ENCODE measurements at places on chromosomes 12 and 14.

DNA sequence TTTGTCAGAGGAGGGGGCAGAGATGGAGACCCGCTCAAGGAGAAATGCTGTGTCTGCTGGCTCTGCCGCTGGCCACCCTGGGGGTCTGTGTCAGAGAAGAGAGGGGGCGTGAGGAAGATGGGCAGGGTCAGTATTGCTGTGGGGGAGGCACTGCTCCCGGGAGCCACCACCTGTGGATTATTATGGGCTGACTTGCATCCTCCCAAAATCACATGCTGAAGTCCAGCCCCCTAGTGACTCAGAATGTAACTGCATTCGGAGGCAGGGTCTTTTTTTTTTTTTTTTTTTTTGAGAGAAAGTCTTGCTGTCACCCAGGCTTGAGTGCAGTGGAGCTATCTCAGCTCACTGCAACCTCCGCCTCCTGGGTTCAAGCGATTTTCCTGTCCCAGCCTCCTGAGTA, 12.3 kb downstream of the ABCD4 start:
- DNase-seq, result no peak

DNA sequence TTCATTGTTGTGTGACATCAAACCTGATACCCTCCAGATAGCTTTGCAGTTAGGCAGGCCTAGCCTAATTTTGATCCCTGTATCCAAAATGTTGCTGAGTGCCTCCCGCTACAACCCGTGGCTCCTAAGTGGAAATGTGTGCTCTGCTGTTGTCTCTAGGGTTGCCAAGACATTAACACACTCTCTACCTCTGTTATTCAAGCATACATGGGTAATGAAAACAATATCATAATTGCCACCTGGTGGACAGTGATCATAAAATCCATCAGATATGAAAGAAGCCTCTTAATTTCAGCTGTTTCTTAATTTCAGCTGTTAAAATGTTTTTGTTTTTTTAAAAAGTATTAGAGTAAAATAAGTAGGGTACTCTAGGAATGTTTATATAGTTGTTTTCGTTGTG, 93.5 kb downstream of the PLEKHA5 start:
- no peak for DNase-seq

DNA sequence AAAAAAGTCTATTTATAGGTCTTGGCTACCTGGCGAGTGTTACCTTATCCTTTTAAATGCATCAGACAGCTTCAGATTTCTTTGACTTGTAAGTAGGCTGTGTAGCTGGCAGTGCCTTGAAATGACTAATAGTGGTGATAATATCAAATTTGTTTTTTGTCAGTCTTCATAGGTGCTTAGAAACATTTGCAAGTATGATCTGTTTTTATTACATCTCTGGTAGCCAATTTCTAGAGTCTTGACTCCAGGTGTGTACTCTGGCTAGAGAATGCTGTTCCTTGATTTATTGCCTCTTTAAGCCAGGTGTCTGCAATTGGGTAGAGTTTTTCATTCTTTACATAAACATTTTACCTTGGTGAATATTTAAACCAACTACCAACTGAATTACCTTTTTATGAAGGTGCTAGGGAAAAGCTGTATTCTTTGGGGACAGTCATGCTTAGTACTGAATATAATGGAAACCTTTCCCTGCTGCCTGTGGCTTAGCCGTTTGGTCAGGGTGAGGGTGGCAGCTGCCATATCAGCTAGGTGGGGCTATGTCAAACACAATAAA, 32.6 kb downstream of the MLXIP start:
- no peak for DNase-seq

DNA sequence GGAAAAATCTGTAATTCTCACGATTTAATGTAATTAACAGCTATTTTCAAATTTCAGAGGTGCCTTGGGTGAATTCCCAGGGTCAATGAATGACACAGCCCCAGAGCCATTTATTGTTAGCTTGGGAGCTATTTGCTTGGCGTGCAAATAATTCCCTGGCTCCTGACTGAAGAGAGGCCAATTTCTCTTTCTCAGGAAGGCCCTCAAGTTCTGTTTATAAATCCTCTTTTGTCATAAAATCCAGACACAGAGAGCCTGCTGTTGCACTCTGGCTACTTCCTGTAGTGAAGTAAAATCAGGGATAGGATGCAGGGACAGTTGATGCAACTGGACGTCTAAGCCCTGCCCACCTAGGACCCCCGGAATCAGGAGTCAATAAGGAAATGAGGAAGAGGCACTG, 154.3 kb downstream of the TMX1 start:
- DNase-seq, result no peak

GRCh38 chr12:46367351-46368029, 5.1 kb downstream of the SLC38A2 start:
- DNase-seq, result no peak

GRCh38 chr12:32273063-32273522, 126.3 kb upstream of the FGD4 start:
- no peak for DNase-seq

Measured in stimulated activated CD4-positive, alpha-beta T cell treated with anti-CD3 and anti-CD28 coated beads, Interleukin-1b, Interleukin-23, amount 100 ng/mL, for 1 hour (primary cell).